ENCODE measurements at places on chromosomes 7 and 10.

GRCh38 chr10:43955002-43955596 is 306.4 kb upstream of the ZNF32 start:
- DNase-seq: no peak

DNA sequence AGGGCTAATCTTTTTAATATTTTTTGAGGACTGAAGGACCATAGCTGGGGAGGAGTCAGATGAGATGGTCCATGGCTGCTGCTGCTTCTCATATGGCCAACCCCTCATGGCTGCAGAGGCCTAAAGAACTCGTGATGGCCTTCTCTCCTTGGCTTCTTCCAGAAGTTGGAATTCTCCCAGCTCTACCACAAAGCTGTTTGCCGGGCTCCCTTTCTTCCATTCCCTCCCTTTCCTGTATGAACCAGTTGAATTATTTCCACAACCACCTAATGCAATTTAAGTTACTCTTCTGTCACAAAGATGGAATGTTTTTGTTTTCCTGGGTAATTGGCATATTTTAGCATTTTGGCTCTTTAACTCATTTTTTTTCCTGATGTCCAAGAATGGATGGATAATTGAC is 80.7 kb downstream of the PHTF2 start:
- no peak for DNase-seq

DNA sequence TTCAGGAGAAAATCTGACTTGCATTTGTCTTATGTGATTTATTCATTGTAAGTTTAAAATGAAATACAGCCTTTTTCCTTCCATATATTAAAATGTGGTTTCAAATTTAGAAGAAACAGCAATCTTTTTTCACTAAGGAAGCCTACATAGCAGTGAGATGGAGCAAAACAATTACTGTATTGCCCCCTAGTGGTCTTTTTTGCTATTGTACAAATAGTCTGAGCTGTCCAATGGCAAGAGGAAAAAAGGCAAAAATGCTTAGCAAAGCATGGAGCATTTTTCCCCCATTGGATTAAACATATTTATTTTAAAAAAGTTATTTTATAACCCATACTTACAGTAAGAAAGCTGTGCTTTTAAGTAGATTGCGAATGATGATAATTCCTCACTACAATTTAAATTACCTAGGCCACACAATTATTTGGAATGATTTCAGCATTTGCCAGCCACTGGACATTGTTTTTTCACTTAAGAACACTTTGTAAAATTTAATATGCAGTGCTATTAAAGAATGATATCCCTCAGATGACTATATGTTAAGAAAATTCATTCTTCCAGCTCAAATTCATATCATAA is 119.5 kb downstream of the CPED1 start:
- DNase-seq: no peak

- no peak for DNase-seq
These were observed 255.1 kb downstream of the XPNPEP1 start for GRCh38 chr10:109668154-109668665.

- peak; percentile 15 for DNase-seq
These were observed 21.6 kb downstream of the NT5C3A start for GRCh38 chr7:33040803-33041516.

DNA sequence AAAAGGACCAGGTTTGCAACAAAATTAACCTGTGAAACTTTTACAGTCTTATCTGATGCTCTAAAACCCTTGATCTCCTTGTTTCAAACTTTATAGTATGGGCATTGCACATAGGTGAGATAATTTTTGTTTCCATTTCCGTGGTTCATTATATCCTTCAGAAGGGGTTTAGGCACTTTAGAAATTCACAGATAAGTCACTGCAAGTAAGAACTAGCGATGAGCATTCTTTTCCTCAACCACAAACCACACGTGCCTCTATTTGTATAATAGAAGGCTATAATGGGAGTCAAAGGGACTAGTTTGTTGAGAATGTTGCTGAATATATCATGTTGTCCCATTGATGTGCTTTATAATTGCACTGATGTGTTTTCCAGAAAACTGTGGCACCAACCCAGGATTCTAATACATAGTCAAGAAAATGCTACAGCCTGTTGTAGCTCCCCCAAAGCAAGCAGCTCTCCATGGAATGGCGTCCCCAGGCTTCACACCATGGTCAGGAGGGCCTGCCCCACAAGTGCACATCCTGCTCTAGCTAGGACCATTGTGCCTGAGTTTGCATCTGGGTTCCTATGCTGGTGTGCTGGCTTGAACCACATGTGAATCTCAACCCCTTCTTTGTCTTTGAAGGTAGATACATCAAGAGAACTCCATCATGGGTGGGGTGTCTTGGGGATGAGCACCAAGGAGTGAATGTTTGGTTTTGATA is 14.0 kb upstream of the ATXN7L1 start:
- DNase-seq: peak; percentile 27

DNA sequence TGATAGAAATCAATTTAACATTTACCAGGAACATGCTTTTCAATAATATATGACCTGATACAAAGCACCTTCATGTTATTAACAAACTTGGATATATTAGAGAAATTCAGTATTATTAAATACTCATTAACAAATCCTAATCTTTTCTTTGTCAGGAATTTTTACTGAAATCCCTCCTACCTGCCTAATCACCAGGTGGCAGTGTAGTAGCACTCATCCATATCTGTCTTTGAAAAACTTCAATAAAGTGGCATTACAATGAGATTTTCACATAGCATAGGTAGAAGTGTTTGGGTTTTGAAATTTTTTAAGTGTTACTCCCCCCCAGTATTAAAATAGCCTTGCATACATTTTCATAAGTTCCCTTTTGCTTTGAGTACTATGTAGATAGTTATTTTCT is 1246.6 kb upstream of the LRRN3 start:
- DNase-seq: no peak

DNA sequence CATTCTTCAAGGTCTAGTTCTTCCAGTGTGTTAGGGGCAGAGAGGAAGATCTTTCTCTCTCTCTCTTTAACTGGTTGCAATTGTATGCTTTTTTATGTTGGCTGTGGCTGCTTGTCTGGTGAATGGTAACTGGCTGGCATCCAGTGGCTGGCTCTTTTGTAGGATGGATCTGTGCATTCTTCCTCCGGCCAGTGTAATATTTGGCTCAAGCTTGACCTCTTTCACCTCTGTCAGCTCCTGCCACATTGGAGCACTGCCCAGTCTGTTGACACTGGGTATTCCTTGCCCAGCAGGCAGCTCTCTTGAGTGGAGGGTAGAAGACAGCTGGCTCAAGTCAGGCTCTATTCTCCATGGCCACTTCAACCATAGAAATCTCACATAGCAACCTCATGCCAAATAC is 528.3 kb downstream of the PHTF2 start:
- no peak for DNase-seq

DNA sequence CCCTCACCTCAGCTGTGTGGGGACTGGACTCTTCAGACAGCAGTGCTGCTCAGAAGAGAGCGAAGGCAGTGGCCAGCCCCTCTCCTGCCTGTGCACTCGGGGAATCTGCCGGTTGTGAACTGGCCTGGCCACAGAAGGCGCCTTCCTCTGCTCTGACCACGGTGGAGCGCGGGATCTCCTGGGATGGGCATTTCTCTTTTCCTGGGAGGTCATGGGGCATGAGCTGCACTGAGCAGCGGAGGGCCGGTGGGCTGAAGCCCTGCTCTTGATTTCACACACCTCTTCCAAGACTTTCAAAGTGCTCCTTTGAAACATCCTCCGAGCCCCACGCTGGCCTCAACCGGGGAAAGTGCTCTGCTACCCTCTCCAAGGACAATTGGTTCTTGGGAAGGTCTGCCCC is 125.6 kb upstream of the FAM20C start:
- DNase-seq: no peak

DNA sequence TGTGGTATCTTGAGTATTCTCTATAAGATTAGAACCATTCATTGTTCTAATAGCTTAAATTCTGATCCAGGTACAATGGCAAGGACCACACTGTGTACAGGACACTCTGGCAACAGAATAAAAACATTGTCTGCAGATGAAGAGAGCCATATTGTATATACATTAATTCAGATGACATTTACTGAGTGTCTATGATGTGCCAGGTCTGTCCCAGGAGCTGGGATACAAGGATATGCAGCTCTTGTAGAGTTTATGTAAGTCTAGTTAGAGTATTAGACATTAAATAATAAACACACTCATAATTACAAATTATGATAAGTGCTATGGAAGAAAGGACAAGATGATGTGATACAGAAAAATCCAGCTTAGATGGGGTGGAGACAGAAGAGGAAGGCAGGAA is 184.1 kb downstream of the HIBADH start:
- DNase-seq: no peak

DNA sequence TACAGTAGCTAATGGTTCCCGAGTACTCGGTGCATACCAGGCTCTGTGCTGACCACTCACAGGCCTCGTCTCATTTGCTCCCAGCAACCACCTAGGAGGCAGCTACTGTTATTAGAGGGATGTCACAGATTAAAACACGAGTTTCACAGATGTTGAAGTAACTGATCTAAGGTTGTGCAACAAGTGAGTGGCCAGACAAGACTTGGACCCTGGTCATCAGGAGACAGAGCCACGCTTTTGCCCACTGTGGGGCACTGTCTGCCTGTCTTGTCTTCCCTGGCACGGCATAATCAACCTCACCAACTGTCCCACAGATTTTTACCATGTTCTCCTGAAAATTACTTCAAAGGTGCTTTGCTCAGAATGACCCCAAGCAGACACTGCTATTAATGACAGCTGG is 111.6 kb upstream of the HABP2 start:
- DNase-seq: no peak

GRCh38 chr10:25753776-25754175 is 180.3 kb upstream of the MYO3A start:
- no peak for DNase-seq

DNA sequence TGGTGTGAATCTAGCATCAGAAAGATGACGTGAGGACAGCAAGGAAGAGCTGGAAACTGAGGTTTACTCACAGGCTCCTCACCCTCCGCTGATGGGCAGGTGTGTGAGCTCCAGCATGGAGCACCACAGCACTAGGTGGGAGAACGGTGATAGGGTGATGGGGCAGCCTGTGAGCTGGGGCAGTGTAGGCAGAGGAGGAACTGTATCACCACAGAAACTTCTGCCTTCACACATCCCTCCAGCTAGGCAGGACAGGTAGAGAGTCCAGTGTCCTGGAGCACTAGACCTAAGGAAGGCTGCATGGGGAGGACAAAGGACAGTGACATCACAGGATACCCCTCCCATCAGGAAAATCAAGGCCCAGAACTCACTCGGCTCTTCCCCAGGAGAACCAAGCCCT is 241.8 kb upstream of the PRSS58 start:
- DNase-seq: no peak

DNA sequence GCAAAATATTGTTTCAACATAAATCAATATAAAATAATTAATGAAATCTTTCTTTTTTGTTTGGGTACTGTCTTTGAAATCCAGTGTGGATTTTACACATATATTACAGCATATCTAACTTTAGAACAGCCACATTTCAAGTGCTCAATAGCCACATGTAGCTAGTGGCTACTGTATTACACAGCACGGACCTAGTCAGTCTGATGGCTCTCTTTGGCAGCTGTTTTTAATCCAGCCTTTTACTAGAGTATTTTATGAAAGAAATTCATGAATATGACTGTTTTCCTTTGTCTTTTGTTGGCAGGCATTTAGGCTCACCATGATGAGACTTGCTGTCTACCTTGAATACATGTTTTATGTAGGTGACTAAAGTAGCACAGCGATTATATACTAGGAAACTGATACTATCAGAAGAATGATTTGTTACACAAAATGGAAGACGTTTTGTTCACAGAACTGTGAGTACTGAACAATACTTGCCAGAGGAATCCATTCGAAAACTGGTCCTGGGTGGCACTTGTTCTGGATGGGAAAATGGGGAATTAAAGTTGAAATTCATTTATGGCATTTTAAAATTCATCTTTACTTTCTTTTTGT is 386.7 kb downstream of the PHTF2 start:
- no peak for DNase-seq

DNA sequence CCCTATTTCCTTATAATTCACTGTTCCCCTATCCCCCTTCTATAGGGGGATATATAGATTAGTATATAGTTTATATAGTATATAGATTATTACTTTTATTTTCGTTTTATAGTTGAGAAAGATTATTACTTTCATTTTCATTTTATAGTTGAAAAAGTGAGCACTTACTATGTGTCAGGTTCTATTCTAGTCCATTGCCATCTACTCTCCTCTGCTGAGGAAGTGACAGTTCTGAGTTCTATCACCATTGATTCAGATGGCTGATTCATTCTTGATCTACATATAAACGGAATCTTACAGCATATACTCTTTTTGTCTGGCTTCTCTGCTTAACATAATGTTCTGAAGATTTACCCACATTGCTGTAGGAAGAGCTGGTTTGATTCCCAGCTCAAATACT is 20.7 kb upstream of the CAV2 start:
- DNase-seq: no peak

DNA sequence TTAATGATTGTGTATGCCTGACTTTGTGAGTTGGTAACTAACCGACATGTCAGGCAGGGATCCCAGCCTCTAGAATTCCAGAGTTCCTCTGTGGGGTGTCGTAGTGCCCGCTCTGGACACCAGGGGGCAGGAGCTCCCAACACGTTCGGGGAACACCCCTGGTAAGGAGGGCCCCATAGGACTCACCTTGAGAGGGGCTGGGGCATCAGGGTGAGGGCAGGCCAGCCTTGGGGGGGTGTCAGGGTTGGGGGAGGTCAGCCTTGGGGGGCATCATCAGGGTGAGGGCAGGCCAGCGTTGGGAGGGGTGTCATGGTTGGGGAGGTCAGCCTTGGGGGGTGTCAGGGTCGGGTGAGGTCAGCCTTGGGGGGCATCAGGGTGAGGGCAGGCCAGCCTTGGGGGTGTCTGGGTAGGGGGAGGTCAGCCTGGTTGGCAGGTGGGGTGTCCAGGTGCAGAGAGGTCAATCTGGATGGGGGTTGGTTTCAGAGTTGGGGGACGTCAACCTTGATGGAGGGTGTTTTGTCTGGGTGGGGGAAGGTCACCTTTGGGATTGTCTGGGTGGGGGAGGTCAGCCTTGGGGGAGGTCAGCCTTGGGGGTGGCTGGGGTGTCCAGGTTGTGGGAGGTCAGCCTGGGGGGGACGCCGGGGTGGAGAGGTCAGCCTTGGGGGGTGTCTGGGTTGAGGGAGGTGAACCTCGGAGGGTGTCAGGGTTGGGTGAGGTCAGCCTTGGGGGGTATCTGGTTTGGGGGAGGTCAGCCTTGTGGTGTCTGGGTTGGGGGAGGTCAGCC is 45.6 kb upstream of the SUN1 start:
- DNase-seq: peak; percentile 45

GRCh38 chr10:60781661-60782060 is 3.4 kb downstream of the CDK1 start:
- DNase-seq: no peak

DNA sequence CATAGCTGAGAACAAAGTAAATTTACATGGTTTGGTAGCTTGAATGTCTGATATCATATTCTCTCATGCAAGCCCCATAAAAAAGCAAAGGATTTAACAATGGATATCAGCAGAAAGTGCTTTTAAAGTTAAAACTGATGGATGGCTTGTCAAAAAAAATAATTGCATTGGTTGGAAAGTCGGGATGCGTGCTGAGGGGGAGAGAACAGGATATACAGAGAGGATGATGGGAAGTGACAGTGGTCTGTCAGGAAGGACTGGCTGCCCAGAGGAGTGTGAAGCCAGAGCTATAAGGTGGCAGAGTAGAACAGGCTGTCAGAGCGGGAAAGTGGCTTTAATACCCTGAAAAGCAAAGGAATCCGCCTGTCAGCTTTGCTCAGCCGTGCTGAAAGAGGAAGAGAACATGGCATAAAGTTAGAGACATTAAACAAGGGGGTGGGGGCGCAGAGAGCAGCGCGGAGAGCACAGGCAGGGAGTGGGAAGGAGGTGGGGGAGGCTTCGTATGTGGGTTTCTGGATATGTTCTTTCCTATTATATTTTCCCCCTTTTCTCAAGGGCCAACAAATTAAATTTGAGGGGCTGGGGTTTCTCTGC is 493.0 kb downstream of the LRMDA start:
- no peak for DNase-seq

- DNase-seq: no peak
These were observed 30.5 kb downstream of the PPIF start for GRCh38 chr10:79377557-79378382.
